BJ (cell line): ENCODE measurements at places on chromosomes 1 and 21.

- no peak for DNase-seq
These were observed 2.3 kb downstream of the SERBP1 start for GRCh38 chr1:67427947-67428346.

- no peak for DNase-seq
These were observed 147.6 kb downstream of the PBX1 start for GRCh38 chr1:164706606-164706987.

DNA sequence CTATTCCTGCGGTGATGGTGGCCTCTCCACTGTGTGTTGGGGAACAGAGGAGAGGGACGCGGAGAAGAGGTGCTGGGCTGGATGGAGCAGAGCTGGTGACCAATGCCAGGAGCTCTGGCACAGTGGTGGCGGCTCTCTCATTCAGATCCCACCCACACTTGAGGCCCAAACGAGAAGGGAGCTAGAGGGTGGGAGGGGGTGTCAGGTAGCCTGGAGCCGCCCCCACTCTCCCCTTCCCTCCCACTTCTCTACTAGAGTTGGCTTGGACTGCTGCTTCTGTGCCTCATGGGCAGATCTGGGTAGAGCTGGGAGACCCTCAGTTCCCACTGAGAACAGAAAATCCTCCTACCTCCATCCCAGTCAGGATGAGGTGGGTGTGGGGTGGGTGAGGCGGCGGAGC lies 3.5 kb downstream of the TTC39A start:
- DNase-seq = no peak

- no peak for DNase-seq
These were observed 5.9 kb downstream of the NID1 start for GRCh38 chr1:236059011-236059410.

GRCh38 chr1:152654110-152654509 lies 9.1 kb upstream of the LCE2D start:
- DNase-seq = no peak

- DNase-seq = no peak
These were observed 380.7 kb downstream of the SEC16B start for GRCh38 chr1:177589166-177589565.

DNA sequence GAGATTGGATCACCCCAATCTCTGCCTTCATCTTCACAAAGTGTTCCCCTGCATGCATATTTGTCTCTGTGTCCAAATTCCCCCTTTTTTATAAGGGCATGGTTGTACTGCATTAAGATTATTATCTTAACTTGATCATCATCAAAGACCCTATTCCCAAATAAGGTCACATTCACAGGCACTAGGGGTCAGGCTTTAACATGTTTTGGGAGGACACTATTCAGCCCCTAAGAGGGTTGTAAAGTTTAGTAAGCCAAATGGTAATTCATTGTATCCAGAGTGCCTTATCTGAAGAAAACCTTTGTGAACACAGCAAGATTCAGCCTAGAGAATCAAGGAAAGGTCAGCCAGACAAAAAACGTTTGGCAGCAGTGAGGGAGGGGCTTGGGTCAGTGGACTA lies 317.6 kb upstream of the PLD5 start:
- DNase-seq = no peak

DNA sequence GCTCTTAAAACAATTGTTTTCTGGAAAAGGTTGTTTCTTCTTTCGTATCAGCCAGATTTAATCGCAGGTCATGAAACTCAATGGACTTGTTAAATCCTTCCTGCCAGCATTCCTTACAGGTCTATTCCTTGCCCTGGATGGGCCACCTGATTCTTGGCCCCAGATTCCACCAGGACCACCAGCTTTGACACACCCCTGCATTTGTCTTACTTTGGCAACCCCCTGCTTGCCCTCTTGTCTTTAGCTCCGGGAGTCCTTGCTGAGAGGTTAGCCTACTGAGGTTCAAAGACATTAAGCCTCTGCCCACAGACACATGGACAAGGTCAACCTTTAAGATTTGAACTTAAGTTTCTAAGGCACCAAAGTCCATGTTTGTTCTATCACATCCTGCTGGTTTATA lies 27.1 kb upstream of the DAB1 start:
- no peak for DNase-seq

- no peak for DNase-seq
These were observed 5.0 kb upstream of the KCNJ9 start for GRCh38 chr1:160076295-160076694.

GRCh38 chr1:34619256-34619655 lies 135.6 kb upstream of the GJB5 start:
- DNase-seq = no peak

GRCh38 chr1:162187687-162188276 lies 118.3 kb downstream of the NOS1AP start:
- DNase-seq = no peak

GRCh38 chr1:32125313-32125712 lies 17.5 kb downstream of the KPNA6 start:
- no peak for DNase-seq

DNA sequence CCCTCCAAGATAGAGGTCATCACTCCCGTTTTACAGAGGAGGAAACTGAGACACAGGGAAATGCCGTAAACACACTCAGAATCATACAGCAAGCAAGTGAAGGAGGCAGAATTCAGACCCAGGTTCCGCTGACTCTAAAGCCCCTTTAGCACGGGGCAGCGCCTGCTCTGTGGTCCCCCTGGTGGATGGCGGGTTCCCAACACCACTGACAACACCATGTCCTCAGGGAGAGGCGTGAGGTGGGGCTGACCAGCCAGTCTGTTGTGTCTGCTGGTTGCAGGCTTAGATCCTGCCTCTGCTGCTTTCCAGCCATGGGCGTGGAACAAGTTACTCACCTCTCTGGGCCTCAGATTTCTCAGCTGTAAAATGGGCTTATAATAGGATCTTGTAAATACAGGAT lies 617.3 kb downstream of the MATN1 start:
- no peak for DNase-seq

DNA sequence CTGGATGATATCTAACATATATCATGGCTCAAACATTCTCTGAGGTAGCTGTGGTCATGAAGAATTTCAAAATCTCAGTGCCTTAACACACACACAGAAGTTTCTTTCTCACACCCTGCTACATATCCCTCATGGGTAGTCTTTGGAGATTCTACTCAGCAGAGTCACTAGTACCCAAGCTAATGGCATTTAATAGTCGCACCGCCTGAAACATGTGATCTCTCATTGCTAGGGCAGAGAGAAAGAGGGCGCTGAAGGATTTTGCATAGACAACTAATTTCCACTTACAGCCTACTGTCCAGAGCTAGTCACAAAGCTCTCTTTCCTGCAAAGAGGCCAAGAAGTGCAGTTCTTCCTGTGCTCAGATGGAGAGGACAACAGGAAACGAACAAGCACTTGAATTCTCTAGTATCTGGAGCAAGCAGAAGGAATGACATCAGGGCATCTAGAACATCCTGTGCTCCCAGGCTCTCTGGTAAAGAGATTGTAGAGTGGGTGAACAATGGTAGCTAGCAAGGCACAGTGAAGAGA lies 183.4 kb upstream of the PTBP2 start:
- DNase-seq = no peak

GRCh38 chr1:183370399-183371058 lies 47.7 kb downstream of the NMNAT2 start:
- no peak for DNase-seq
